RCC 7860 (cell line): ENCODE measurements at places on chromosomes 7 and 10.

- no peak for DNase-seq
Measured at GRCh38 chr7:6477318-6477660, 29.5 kb upstream of the DAGLB start.

DNA sequence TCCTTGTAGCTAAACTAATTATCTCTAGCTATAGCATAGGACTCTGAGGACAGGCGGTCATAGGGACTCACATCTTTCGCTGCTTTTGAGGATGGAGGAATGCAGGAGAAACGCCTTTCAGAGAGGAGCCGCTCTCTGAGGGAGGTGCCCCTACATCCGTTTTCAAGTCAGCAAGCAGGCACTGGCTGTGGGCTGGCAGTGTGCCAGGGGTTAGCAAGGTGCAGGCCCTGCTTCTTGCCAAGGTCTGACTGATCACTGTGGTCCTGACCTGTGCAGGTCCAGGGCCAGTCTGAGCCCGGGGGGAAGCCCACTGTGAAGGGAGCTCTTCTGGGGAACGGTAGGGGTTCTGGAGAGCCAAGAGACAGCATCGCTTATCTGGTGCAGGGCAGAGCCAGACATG lies 89.4 kb downstream of the SH3PXD2A start:
- DNase-seq, result peak; percentile 62

GRCh38 chr7:80804589-80804988 lies 114.3 kb downstream of the SEMA3C start:
- no peak for DNase-seq

DNA sequence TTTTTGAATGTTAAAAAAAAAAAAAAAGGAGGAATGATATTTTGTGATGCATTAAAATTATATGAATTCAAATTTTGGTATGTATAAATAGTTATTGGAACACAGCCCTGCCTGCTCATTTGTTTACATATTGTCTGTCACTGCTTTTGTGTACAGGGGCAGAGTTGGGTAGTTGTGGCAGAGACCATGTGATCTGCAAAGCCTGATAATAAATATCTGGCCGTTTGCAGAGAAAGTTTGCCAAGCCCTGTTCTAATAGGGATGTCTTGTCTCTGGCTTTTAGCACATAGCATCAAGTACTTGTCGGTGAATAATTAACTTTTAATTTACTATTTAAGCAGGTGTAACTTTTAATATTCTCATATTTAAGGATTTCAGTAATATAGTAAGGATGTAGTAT lies 19.8 kb downstream of the TSPAN13 start:
- DNase-seq, result no peak

GRCh38 chr7:148852272-148852671 lies 31.8 kb downstream of the EZH2 start:
- peak; percentile 12 for DNase-seq

- DNase-seq, result peak; percentile 60
Measured at GRCh38 chr10:60955957-60956425, 12.0 kb upstream of the RHOBTB1 start.

- DNase-seq, result no peak
Measured at GRCh38 chr10:73858013-73858708, 16.2 kb downstream of the CAMK2G start.
